ENCODE measurements at places on chromosomes 7 and 10.

DNA sequence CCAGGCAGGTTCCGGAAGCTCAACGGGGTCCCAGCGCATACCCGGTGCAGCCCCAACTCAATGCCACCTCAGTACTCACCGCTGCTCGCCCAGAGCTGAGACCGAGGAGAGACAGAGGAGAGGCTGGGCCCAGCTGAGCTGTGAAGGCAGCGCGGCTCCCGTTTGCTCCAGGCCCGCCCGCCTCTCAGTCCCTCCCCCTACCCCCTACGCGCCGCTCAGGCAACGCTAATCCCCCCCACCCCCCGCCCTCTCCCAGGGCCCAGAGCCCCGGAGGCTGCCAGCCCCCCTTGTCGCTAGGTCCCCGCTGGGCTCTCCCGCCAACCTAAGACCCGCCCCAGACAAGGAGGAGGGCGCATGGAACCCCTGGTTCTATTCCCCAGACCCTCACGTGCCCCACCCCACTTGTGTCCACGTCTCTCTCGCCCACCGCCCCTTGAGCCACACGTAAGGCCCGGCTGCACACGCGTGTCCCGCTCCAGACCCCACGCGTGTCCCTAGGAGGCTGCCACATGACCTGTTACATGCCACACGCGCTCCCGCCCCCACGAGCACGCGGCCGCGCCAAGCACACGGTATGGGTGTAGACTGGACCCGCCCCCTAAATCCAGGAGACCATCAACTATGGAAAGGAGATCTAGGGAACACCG, at the start of gene PSD:
Gene PSD, minus strand, starts transcription at position 164 of the 647 bp plus-strand sequence. CDS start 1,747 bp downstream, outside the sequence.
- H3K27ac ChIP-seq, result no peak within 1 kb of the TSS
- peaks cover 16% of the 10 kb centered on the region for H3K27me3 ChIP-seq
- H3K4me3 ChIP-seq, result peak within 1 kb of the TSS; percentile 93
- no peak for DNase-seq
- H3K4me1 ChIP-seq, result peaks cover 16% of the 10 kb centered on the region
- peaks cover 4% of the 10 kb centered on the region for H3K36me3 ChIP-seq

DNA sequence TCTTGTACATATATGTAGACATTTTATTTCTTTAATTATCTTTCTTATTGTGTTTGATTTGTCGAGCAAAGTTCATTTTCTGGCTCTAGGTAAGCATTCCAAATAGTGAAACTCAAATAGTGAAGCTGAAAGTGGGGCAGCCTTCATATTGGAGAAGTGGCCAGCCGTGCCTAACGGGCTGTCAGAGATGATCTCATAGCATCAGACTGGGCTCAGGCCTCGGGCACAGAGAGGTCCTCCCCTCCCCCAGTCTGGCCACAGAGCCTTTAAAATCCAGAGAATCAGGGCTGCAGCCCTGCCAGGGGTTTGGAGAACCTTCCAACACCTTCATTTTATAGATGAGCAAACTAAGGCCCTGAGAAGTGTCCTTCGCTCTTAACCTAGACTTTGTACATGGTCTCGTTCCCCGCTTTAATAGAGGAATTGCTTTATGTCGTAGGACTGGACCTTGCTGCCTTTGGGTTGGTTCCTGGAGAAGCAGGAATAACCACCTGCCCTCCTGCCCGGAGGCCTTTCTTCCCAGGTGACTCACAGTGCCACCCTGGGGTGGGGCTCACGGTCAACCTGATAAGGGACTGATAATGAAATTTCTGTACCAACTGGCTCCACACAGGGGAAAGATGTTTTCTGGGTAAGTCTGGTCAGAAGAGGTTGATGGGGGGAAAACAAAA, 7.3 kb downstream of the TSPAN15 start:
- H3K27ac ChIP-seq, result no peak overlapping the region
- H3K27me3 ChIP-seq, result no peaks in the 10 kb centered on the region
- H3K36me3 ChIP-seq, result no peaks in the 10 kb centered on the region
- H3K4me1 ChIP-seq, result no peaks in the 10 kb centered on the region
- no peak for DNase-seq
- no peak overlapping the region for H3K4me3 ChIP-seq

DNA sequence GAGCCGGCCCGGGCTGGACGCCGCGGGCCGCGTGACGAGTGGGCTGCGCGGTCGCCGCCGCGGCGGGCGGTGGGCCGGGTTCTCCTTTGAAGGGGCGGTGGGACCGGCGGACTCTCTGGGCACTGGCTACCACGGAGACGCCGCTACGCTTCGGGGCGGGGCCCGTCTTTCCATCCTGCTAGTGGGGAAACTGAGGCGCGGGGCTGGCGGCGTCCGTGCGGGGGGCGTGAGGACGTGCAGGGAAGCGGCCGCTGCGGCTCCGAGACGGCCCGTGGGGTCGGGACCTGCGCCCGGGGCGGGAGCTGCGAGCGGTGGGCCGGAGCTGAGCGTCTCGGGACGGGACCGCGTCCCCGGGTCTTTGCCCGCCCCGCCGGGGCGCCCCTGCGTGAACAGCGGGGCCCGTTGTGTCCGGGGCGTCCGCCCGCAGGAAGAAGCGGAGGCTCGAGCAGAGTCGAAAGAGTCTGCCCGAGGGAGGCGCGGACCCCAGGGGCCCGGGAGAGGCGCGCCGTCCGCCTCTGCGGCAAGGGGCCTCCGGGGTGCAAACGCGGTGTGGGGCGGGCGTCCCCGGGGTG, 548 bp upstream of the BNIP3 start:
- H3K4me1 ChIP-seq, result peaks cover 6% of the 10 kb centered on the region
- H3K27me3 ChIP-seq, result no peaks in the 10 kb centered on the region
- no peaks in the 10 kb centered on the region for H3K36me3 ChIP-seq
- peak overlapping the region; percentile 99 for H3K4me3 ChIP-seq

DNA sequence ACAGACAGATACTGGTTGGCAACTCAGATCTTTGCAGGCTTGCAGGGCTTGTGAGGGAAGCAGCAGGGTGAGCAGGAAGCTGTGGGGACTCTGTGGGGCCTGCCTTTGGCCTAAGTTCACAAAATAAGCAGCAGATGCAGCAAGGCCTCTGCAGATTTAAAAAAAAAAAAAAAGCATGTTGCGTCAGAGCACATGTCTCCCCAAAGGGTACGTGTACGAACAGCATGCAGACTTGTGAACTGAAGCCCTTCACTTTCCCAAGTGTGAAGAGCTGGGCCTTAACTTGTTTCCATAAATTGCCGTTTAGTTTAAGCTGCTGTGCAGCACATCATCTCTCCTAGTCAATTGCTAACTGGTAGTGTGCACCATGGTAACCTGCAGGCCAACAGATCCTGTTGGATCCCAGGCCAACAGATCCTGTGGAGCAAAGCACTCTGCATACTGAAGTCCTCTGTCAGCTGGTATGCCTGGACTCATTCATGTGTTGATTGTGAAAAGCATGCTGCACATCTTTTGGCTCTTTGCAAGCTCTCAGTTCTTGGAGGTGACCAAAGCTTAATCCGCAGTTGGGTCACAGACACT, 10.8 kb upstream of the XPNPEP1 start:
- H3K36me3 ChIP-seq, result no peaks in the 10 kb centered on the region
- H3K27ac ChIP-seq, result no peak overlapping the region
- peaks cover 7% of the 10 kb centered on the region for H3K4me1 ChIP-seq
- H3K27me3 ChIP-seq, result no peaks in the 10 kb centered on the region
- H3K4me3 ChIP-seq, result no peak overlapping the region
- DNase-seq, result no peak

DNA sequence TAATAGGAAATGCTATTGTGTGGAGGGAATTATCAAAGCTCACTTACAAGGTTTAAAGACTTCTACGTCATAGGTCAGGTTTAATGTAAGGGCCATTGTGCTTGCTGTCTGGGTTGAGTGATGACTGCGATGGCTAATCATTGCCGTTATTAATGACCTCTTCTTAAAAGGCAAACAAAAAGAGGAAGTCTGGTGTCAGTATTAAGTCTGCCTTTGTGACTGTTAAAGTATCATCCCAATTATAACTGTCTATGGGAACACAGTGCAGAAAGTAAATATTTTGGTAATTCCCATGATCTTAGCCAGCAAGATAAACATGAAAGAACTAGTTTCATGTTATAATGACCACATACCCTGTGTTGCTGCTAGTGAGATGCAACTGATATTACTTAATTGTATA, 382.4 kb downstream of the BBS9 start:
- H3K27me3 ChIP-seq, result no peaks in the 10 kb centered on the region
- H3K36me3 ChIP-seq, result peaks cover 4% of the 10 kb centered on the region
- no peak for DNase-seq
- H3K4me3 ChIP-seq, result no peak overlapping the region

DNA sequence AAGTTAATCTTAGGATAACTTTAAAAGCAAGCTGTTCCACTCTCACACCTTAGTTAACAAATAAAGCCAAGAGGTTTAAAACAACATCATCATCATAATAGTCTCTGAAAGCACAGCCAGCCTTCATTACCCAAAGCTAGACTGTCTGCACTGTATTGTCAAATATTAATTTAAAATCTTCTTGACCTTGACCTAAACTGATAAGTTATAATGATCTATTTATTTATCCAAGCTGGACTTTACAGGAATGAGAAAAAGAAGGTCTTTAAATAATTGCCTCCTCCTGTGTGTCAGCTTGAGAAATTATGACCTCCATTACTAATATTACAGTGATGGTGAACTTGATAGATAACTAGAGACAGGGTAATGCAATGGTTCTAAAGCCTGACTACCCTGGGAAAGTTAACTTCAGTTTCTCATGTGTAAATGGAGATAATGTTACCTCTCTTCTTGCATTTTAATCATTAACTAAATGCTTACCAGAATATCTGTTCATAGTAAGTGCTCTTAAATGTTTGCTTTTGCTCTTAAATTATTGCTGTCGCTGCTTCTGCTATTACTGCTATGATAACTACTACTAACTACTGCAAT, 111.0 kb downstream of the KAT6B start:
- no peak for DNase-seq
- no peaks in the 10 kb centered on the region for H3K4me1 ChIP-seq
- H3K4me3 ChIP-seq, result peak overlapping the region; percentile 5
- no peaks in the 10 kb centered on the region for H3K27me3 ChIP-seq
- no peak overlapping the region for H3K27ac ChIP-seq

DNA sequence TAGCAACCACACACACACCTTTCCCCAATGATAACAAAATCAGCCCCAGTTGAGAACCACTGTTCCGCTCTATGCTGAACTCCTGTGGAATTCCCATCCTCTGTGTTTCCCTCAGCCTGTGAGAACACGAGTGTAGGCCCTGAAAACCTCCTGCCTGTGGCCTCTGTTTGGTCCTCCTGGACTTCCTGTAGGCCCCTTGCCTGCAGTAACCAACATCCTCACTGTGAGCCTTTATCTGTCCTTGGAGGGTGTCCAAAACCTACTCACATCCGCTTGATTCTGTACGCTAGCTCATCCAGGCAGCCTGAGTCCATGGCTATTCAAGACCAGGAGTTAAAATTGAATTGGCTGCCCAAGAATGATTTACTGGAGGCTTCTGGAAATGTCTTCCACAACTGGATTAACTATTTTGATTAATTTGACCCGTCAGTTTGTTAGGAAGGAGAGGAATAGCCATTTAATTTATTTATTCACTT, 149.8 kb downstream of the AKR1D1 start:
- H3K27ac ChIP-seq, result no peak overlapping the region
- no peaks in the 10 kb centered on the region for H3K27me3 ChIP-seq
- DNase-seq, result no peak
- no peaks in the 10 kb centered on the region for H3K36me3 ChIP-seq

GRCh38 chr7:73557397-73558257, at the start of gene BCL7B:
BCL7B (minus strand) TSS chr7:73557690; CDS start chr7:73557578, 112 bp downstream.
- no peaks in the 10 kb centered on the region for H3K27me3 ChIP-seq
- peak within 1 kb of the TSS; percentile 100 for H3K27ac ChIP-seq

All from ascending aorta (tissue), 2 donors.